Erythroblast (primary cell): ENCODE measurements at places on chromosomes 13 and 19.

- DNase-seq, result no peak
Observed at GRCh38 chr13:113917594-113918371, 53.9 kb upstream of the GAS6 start.

- no peak for DNase-seq
Observed at GRCh38 chr13:21234526-21234925, 58.1 kb downstream of the MRPL57 start.

- no peak for DNase-seq
Observed at GRCh38 chr13:107873926-107874325, 341.4 kb downstream of the LIG4 start.

DNA sequence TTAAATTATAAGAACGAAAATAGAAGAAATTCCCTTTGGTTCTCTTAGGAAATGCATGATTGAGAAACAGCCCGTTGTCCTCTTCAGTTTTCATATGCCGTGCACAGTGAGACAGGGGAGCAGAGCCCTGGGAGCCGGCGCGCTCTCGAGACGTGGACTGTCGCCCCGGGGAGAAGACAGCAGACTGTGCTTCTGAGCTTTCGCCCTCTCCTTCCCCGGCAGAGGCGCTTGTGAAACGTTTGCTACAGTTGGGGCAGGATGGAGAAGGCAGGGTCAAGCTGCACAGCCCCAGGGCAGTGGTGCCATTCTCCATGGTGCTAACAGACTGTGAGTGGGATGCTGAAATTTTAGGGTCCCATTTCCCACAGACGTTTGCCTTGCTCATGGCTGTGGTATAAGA is 192.2 kb upstream of the KL start:
- no peak for DNase-seq

DNA sequence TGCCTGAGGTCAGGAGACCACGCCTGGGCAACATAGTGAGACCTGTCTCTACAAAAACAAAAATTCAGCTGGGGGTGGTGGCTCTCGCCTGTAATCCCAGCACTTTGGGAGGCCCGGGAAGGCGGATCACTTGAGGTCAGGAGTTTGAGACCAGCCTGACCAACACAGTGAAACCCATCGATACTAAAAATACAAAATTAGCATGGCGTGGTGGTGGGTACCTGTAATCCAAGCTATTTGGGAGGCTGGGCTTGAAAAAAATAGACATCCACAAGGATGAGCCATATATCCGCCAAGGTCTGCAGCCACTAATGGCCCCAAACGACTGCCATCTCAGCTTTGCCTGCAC is 3.1 kb downstream of the RPS16 start:
- no peak for DNase-seq

GRCh38 chr19:54875506-54875905 is 1.5 kb downstream of the FCAR start:
- no peak for DNase-seq

DNA sequence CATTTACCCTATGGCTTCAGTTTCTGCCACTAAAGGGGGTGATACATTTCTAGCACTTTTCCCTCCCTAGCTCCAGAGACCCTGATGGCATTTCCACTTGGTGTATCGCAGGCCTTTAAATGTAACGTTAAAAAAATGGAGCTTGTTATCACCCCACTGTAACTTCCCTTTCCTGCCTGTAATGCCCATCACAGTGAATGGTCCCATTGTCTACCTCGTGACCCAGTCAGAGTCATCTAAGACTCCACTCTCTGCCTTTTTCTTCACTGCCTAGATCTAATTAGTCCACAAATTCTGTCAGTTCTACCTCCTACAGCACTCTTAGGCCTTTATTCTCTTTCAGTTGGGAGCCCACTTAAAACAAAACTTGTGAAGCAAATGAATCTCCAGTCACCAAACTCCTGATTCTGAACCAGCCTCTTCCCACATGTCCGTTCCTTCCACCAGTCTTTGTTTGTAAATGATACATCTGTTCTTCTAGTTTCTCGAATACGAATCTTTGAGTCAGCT is 64.8 kb downstream of the NHLRC3 start:
- DNase-seq, result no peak

DNA sequence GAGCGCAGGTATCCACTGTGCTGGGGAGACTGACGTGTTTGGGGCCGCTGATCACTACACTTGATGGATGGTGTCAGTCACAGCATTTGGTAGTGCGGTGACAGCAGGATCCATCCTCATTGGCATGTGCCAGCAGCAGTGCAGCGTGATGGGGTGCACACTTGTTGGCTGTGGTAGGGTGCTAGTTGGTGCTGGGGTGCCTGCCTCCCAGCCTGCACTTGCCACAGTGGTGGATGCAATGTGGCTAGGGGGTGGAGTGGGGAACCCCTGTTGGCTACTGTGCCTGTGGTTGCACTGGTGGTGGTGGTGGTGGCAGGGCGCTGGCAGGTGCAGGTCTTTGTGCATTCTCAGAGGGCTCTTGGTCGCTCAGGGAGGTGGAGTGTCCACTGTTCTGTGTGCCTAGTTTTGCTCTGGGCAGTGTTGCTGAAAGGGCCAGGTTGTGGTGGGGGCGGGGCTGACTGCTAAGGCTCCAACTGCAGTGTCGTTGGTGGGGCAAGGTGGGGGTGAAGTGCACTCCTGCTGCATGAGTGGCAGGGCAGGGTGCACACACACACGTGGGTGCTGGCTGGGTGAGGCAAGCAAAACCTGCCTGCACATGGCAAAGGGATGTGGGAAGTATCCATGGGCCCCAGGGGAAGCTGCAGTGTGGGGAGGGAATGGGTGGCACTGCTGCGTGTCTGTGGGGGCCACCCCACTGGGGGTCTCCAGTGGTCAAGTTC is 84.8 kb downstream of the ZMYM2 start:
- no peak for DNase-seq

DNA sequence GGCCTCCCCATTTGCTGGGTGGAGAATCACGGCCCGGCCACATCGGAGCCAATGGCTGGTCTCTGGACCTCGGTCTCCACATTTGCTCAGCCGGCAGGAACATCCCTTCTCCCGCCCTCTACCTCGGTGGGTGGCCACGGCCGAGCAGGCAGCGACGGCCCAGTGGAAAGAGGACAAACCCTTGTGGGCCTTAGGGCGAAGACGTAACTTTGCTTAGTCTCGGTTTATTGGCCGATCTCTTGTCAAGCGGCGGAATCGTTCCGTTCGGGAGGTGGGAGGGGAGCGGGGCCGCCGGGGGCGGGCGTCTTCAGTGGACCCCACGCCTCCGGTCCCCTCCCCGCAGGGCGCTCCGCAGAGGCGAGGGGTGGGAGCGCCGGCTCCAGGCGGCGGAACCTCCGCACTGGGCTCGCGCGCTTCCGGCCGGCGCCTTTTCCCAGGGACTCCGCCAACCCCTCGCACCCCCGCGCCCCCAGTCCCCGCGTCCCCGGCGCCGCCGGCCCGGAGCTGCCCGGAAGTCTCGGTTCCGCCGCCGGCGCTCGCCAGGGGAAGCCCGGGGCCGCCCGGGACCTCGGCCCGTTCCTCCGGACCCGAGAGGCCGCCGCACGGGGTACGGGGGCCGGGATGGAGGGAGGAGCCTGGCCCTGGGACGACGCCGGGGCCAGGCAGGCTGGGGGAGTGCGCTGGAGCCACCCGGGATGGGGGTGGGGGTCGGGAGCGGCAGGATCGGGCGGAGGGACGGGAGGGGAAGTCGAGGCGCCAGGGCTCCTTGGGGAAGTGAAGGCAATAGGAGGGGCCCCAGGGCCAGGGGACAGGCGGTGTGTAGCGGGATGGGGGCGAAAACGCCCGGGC is at the start of gene ZNF580:
Gene ZNF580 (plus strand): TSS at position 426 of the 849 bp plus-strand sequence. CDS start 1,507 bp downstream, outside the sequence.
- peak; percentile 81 for DNase-seq

GRCh38 chr13:20714161-20714560 is 10.7 kb downstream of the IL17D start:
- DNase-seq, result no peak

- no peak for DNase-seq
Observed at GRCh38 chr13:52359534-52359933, 46.4 kb downstream of the THSD1 start.

- no peak for DNase-seq
Observed at GRCh38 chr13:45064889-45065288, 55.4 kb upstream of the GTF2F2 start.

DNA sequence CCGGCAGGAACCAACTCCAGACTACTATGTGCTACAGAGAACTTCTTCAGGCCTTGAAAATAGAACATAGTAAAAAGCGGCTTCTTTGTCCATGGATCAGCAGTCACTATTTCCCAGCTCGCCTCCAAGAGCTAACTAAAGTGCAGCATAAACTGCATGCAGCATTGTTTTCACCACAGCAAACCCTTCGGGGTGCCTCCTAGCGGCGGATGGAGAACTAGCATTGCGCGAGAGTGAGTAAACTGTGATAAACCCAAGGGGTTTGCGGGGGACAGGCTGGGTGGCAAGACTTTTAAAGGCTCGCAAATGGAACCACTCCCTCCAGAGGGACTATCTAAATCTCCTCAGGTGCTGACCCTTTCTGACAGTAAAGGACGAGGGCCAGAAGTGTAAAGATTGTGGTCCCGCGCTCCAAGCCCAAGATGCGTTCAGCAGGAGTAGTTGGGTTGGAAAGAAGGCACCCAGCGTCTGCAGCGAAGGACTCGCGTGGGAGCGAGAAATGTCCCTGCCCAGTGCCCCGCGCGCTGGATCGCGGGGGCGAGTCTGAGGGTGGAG is 21.5 kb upstream of the SGCG start:
- peak; percentile 59 for DNase-seq

GRCh38 chr13:110529522-110530311 is 31.8 kb downstream of the RAB20 start:
- DNase-seq, result no peak

DNA sequence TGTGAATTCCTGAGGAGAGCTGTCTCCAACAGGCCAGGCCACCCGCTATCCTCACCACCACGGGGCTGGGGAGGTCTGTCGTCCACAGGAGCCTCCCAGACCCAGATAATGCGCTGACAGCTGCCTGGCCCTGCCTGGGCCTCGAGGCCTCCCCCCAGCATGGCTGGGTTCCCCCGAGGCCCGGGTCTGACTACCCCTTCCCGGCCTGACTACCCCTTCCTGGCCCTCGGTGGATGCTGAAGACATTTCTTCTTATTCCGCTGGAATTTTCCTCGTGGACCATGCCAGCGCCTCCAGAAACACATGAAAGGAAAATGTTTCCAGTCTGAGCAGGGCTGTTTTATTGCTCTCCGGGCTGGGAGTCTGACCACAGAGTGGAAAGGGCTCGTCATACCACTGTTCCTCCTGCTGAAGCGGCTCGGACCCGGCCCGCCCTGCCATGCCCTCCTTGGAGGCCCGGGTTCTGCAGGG is 16.8 kb upstream of the COMP start:
- DNase-seq, result no peak

GRCh38 chr19:14375055-14375581 is 6.1 kb upstream of the ADGRE5 start:
- DNase-seq, result no peak

DNA sequence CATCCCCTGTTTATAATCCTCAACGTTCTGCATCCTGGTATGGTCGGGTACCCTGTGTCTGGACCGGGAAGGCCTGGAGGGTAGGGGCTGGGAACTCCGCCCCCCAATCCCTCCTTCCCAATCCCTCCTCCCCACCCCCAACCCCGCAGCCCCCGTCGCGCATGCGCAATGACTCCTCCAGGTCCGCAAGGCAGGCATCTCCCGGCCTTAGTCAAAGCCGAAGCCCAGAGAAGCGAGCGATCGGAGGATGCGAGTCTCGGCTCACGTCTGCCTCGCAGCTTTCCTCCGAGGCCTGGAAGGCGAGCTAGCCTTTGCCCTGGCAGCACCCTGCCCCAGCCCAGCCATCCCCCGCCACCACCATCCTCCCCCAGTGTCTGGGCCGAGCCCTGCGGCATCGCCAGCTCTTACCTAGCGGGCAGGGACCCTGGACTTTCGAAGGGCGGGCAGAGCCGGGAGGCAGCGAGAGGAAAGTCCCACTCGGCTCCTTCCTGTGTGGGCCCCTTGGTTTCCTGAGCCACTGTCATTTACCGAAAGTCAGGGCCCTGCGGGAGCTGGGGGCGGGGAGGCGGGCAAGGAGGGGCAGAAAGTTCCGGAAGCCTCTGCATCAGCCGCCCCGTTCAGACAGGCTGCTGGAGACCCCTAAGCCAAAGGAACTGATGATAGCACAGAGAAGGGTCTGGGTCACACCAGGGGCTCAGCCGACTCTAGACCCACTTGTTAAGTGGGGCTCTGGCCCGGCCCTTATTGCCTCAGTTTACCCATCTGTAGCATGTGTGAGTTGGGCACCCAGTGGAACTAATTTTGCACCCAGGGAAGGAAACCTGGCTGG is at the start of gene JAK3:
Gene JAK3 (minus strand): TSS at position 445 of the 829 bp plus-strand sequence. CDS start 3,565 bp downstream, outside the sequence.
- DNase-seq, result peak; percentile 15

- DNase-seq, result no peak
Observed at GRCh38 chr13:79548902-79549301, 67.9 kb downstream of the NDFIP2 start.

- no peak for DNase-seq
Observed at GRCh38 chr13:25494698-25495411, 123.1 kb downstream of the ATP8A2 start.

DNA sequence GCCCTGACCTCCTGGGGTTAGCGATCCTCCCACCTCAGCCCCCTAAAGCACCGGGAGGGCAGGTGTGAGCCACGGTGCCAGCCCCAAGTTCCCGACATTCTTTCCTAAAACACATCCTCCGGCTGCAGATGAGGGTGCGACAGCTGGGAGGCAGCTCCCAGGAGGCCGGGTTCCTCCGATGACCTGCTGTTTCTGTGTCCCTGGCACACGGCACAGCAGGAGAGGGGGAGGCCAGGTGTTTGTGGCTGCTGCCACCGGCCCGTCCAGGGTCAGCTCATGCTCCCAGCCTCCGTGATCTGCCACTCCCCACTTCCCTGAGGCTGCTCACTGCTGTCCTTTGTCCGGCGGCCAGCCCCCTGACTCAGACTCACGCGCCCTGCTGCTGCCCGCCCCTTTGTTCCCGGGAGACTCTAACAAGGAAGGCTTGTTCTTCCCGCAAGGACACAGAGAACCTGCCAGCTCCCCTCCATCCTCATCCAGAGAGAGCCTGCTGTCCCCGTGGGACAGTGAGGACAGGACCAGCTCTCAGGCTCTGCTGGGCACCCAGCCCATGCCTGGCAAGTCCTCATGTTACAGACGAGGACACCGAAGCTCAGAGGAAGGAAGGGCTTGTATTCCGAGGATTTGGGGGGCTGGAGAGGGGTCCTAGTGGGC is 10.6 kb upstream of the MADCAM1 start:
- DNase-seq, result no peak

DNA sequence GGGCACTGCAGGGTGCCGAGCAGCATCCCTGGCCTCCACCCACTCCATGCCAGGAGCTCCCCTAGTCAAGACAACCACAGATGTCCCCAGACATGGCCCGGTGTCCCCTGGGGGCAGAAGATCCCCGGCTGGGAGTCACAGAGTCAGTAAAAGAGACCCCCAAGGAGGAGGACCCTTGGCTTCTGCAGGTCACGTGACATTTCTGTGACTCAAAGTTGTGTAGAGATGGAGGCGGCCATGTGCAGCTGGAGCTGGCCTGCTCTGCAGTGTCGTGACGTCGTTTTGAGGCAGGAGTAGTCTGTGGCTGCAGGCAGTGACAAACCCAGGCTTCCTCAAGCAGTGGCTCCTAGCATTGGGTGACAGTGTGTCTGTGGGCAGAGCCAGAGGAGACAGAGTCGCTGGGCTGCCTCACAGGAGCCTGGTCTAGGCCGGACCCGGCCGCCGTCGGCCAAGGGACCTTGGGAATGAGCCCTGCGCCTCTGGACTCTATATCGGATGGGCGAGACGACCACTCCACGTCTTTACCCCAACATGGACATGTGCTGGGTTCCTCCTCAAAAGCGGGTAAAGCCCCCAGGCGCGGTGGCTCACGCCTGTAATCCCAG is 7.7 kb upstream of the DIRAS1 start:
- DNase-seq, result no peak
